ENCODE measurements at places on chromosomes 11 and 22. TPM values are rescaled to one million over a fixed set of nuclear protein-coding genes. Genes with fewer than 3 reads are reported as not detected.

Gene LAYN
- 12.8 TPM for total RNA-seq

GRCh38 chr22:45064313-45065278 lies 54.8 kb upstream of the PHF21B start:
- peak; percentile 41 for DNase-seq

Gene SELENOH
- total RNA-seq: 204 TPM

GRCh38 chr11:48005136-48005535 lies 24.8 kb downstream of the PTPRJ start:
- peak; percentile 50 for DNase-seq

Gene COX8A
- 528 TPM for total RNA-seq

DNA sequence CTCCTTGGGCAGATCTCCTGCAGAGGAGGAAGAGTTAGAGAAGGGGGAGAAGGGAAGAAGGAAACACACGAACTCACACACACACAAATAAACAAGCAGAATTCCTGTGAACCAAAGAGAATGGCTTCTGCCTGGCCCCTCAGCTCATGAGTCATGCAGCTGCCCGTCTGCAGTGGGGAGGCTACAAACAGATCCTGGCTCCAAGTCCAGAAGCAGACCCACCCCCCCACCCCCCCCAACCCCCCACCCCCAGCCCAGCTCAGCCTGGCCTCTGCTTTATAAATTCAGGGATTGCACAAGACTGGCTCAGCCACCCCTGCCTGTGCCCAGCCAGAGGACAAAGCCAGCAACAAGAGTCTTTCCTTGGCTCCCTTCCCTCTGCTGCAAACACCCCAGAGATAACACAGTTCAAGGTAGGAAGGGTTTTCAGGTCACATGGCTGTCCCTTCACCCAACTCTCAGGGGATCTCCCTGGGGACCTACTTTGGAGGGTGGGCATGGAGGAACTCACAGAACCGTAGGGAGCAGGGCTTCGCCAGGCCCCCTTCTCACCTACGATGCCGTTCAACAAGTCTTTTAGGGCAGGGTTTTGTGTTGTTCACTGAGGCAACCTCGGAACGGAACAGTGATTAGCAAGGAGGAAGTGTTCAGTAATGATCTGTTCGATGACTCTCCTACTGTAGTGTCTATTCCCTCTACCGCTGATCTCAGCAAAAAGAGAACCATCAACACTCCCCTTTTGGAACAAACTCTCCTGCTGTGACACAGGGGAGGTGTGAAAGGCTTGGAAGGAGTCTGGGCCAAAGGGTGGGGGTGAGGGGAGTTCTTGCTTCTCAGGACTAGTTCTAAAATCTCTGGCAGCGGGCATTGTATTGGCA lies 35.5 kb downstream of the RPL27A start:
- DNase-seq: no peak

DNA sequence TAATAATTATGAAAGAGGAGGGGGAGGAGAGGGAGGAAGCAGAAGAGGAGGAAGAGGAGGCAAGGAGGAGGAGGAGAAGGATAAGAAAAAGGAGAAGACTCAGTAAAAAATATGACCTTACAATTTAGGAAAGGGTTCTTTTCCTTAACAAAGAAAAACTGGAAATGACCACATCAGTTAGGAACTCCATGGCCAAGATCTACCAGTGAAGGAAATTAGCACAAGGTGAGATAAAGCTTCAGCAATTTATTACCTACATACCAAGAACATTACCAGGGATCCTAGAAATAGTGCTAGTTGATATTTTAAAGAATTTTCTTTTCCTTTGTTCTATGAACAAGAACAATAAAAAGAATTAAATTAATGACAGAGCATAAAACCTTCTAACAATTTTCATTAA lies 172.7 kb downstream of the LRRC4C start:
- no peak for DNase-seq

DNA sequence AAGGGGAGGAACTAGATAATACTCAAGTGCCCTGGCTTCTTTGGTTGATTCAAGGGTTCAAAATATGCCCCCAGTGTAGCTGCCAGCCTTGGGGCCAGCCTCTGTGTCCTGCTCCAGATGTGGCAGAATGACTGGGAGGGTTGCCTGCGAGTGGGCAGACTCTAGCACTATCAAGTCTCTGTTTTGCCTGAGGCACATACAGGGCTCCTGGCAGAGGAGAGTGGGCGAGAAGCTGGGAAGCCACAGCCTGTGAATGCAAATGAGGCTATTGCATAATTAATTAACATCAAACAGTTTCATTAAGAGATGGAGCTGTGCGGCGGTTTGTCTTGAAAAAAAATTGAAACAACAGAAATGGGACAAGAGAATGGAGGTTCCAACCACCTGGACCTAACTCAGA lies 50.8 kb downstream of the BUD13 start:
- no peak for DNase-seq

GRCh38 chr11:17154409-17155159 lies 53.2 kb downstream of the PIK3C2A start:
- DNase-seq: no peak

Gene TRMT112
- total RNA-seq: 165 TPM

DNA sequence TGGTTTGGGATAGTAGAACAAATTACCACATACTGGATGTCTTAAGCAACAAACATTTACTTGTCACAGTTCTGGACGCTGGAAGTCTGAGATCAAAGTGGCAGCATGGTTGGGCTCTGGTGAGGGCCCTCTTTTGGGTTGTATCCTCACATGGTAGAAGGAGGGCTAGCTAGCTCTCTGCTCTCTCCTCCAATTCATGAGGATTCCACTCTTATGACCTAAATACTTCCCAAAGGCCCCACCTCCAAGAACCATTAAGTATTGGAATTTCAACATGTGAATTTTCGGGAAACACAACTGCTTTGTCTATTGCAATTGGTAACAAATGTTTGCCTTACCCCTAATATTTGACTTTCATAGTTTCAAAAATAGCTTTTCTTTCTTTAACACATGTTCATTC lies 52.6 kb downstream of the MUC15 start:
- DNase-seq: no peak

GRCh38 chr11:58707767-58708166 lies 24.0 kb downstream of the GLYAT start:
- no peak for DNase-seq

Gene PRRG4
- total RNA-seq: 0.24 TPM

Measured in activated CD8-positive, alpha-beta T cell treated with anti-CD3 and anti-CD28 coated beads, Interleukin-2, amount 10 ng/mL, durations not matched to agents 7 days and 5 days (primary cell).